ENCODE measurements at places on chromosomes 2 and 18. TPM values are rescaled to one million over a fixed set of nuclear protein-coding genes. Genes with fewer than 3 reads are reported as not detected.

HOXD12 gene
- total RNA-seq, result not detected

EMX1 gene
- not detected for total RNA-seq

CTNNA2 gene
- total RNA-seq, result 0.49 TPM

LOXL3 gene
- total RNA-seq, result 3.7 TPM

- no peak for DNase-seq
Observed at GRCh38 chr18:63774511-63774910, 707 bp upstream of the SERPINB7 start.

GRCh38 chr18:45560870-45561269 lies 54.4 kb upstream of the SLC14A2 start:
- DNase-seq, result no peak

GRCh38 chr2:30232801-30233130 lies 1.4 kb downstream of the LBH start:
- DNase-seq, result no peak

- DNase-seq, result no peak
Observed at GRCh38 chr2:105224444-105224843, 17.1 kb upstream of the GPR45 start.

DNA sequence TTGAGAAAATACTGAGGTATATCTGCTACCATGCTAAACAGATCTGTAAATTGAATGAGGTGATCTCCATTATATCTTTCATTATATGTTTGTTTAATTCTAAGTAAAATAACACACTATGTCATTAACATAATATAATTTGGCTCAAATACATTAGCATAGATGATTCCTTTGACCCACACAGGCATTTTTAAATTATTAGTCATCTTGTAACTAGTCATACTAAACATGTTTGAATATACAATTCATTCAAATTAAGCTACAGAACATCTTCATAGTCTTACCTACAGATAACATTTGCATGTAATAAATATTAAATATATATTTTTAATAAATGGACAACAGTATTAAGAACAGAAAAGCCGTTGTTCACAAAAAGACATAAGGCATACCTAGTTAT lies 52.7 kb upstream of the KYNU start:
- DNase-seq, result no peak

GRCh38 chr2:17620280-17620679 lies 79.8 kb downstream of the VSNL1 start:
- no peak for DNase-seq

DNA sequence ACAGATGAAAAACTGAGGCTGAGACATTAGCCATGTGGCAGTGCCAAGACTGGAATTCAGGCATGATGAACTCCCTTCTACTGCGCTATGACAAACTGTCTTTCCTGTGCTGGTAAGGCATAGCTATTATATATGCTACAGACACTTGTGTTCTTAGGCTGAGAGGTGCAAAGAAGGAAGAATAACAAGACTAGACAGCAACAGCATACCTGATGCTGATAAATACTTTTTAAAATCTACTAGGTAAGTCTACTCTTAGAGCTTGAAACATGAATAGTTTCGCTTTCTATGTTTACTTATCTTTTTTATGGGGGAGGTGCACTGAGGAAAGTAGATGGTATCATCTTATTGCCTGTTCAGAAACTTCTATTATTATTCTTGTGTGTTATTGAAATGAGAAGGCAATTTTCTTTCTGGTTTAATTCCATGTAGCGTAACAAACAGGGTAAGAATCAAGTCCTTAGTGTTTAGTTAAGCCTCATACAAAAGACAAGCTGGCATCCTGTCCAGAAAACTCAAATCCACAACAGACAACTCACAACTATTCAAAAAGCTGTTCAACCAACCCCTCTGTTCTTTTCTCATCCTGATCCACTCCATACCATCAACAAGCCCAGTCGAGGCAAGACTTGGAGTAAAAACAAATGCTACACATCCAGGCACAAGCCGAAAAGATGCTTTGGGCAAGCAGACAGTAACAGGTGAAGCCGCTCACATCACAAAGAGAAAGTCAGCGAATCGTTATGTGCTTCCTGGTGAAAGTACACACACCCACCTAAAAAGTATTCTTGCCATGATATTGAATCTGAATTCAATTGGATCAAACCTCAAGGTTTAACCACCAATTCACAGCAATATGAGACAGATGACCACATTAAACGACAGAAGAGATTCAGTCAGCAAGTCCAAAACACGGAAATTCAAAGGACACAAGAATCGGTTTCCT lies 1.5 kb downstream of the TTC32 start:
- no peak for DNase-seq

- DNase-seq, result no peak
Observed at GRCh38 chr2:25341011-25341727, 556 bp downstream of the DNMT3A start.

DNA sequence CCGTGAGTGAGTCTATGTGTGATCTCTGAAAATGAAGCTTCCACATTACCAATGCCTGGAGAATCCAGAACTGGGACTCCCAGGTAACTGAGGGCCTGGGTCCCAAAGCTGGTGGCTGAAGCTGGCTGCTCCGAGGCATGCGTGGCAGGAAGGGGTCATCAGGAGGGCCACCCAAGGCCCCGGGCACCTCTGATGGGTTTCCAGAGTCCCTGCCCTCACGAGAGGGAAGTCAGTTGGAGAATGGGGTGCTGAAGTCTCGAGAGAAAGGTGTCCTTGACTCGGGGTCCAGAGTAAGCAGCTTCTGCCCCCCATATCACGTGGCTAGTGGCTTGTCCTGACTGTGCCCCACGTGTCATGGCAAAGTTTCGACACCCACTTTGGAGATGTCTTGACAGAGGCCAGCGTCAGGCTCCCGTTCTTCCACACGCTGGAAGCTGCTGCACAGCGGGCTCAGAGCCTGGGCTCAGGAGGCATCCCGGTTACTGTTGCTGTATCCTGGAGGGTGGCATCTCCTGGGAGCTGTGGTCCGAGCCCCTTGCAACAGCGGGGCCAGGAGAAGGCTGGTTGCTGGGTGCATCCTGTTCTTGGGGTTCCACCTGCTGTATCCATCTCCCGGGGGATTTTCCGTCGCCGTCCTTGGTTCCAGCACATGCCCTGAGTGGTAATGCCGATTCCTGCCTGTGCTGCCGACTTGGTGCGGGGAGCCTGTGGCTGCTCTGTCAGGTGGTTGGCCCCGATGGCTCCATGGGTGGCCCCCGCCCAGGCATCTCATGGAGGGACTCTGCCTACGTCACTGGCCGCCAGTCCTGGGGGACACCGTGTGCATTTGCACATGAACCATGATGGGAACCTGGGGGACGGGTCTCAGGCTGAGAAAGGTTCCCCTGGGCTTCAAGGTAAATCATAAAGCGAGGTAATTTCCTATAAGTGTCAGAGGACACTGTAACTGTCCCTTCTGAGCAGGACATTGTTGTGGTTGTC lies 183.3 kb upstream of the HDAC4 start:
- no peak for DNase-seq

GRCh38 chr18:34752056-34752455 lies 42.0 kb downstream of the DTNA start:
- DNase-seq, result no peak

- peak; percentile 32 for DNase-seq
Observed at GRCh38 chr2:1605102-1606045, 138.9 kb downstream of the PXDN start.

DNA sequence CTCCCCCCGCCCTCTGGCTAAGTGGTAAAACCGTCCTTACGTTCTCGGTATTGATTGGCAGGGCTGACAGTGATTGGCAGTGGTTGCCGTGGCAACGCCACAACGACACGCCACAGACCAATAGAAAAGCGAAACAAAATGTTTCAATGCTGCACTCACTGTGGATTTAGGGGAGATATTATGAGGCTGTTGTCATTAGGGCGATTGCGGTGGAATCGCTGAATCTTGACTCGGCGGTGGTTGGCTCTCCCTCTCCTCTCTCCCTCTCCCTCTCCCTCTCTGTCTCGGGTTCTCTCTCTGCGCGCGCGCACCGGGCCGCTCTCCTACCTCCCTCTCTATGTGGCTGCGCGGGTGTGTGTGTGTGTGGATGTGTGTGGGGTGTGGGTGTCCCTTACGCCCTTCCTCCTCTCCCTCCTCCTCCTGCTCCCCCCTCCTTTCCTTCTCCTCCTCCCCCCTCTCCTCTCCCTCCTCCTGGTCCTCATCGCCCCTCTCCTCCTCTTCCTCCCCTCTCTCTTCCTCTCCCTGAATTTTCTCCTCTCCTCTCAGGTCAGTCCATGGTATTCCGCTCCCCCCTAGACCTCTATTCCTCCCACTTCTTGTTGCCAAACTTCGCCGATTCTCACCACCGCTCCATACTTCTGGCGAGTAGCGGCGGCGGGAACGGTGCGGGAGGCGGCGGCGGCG lies at the start of gene SIX3:
SIX3 (plus strand) TSS at position 152 of the 684 bp plus-strand sequence; CDS start at position 555, 403 bp downstream.
- no peak for DNase-seq

- no peak for DNase-seq
Observed at GRCh38 chr2:145593280-145593679, 1073.4 kb upstream of the ZEB2 start.

Data from skin of body (tissue), 3 donors.